ENCODE measurements at places on chromosomes 12 and 14.

GRCh38 chr12:100715976-100716944 is 78.3 kb upstream of the ANO4 start:
- no peak for DNase-seq

DNA sequence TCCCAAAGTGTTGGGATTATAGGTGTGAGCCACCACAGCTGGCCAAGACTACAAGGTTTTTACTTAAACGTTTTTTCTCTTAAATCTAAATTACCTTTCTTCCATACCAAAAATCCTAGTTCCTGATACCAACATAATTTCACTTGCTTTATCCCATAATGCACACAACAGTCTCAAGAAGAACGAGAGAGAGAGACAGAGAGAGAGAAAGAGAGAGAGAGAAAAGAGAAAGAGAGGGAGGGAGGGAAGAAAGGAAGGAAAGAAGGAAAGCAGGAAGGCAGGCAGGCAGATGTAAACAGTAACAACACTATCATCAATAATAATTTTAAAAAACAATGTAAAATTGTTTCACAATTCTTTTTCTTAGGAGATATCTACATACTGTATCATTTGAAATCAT is 118.4 kb downstream of the BTG1 start:
- no peak for DNase-seq

- no peak for DNase-seq
These were observed 263.1 kb downstream of the CEP128 start for GRCh38 chr14:80678436-80678835.

GRCh38 chr12:54840244-54840865 is 14.0 kb upstream of the MUCL1 start:
- DNase-seq, result no peak

DNA sequence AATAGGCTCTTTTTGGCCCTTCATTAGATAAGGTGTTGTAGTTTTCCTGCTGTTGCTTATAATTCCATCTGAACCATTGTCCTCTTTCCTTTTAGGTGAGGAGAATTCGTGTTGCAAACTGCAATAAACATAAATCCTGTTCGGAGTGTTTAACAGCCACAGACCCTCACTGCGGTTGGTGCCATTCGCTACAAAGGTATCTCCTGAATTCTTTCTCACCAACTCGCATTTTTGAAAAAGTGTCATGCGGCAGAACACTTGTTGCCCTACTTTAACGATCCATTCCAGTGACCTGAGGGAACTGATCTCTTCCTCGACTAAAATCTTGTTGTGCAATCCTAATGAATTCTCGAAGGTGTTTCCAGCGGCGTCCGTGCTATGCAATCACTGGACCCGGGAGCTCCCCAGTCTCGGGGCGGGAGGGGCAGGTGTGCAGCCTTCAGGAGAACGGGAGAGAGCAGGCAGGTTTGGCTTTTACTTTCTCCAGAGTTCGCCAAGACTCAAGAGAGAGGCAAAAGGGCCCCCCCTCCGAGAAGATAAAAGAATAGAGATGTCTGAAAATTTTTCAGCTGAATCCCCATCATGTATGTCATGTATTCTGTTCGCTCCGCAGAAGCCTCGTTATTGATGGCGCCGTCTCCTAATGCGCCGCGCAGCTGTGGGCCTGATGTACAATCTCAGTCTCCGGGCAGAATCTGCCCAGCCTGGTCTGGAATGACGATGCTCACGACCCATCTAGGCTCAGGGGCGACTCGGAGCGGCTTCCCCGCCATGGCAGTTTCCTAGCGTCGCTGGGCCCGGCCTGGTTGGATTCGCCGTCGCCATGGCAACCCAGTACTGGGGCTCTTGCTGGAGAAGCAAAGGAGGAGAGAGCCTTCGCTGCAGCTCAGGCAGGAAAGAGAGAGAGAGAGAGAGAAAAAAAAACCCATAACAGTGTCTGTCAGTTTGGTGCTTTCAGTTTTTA is 38.2 kb downstream of the PLXNC1 start:
- DNase-seq, result no peak
